Psoas muscle (tissue), 8 donors: ENCODE measurements at places on chromosomes 6 and 20. TPM values are rescaled to one million over a fixed set of nuclear protein-coding genes. Genes with fewer than 3 reads are reported as not detected.

The RFX6 gene
- total RNA-seq, result not detected

The SLC22A2 gene
- 0.49 TPM for total RNA-seq

The CCR6 gene
- total RNA-seq, result not detected

The HUS1B gene
- total RNA-seq, result not detected

The GTSF1L gene
- total RNA-seq, result not detected

The ZSWIM3 gene
- total RNA-seq, result 1.4 TPM

DNA sequence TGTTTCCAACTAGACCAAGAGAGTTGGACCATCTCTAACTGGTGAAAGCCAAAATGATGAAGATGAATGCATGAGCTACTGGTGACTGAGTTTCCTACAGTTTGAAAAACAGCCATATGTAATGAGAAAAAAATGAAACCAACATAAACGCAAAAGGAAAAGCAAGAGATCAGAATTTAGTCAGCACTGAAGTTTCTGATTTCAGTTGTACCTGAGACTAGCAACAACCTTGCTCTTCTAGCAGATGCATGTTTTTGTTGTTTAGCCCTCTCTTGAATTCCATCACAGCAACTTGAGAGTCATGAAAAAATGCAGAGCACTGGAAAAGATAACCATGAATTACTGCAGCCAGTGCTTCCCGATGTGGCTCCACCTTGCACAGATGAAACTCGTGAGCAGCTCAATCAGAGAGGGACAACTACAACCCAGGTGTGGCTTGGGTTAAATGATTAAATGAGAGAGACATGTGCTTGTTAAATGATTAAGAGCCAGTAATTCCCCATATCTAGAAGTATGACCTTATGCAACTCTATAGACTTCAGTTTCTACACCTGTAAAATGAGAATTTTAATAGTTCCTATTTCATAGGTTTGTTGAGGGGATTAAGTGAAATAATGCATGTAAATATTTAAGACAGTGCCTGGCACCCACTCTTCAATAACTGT, 104.8 kb downstream of the ELOVL4 start:
- H3K4me3 ChIP-seq, result no peak overlapping the region
- H3K4me1 ChIP-seq, result no peaks in the 10 kb centered on the region
- H3K36me3 ChIP-seq, result no peaks in the 10 kb centered on the region
- DNase-seq, result no peak
- H3K27ac ChIP-seq, result no peak overlapping the region

- no peaks in the 10 kb centered on the region for H3K27me3 ChIP-seq
- H3K4me3 ChIP-seq, result no peak overlapping the region
Measured at GRCh38 chr6:5121479-5121878, 36.3 kb downstream of the PPP1R3G start.

DNA sequence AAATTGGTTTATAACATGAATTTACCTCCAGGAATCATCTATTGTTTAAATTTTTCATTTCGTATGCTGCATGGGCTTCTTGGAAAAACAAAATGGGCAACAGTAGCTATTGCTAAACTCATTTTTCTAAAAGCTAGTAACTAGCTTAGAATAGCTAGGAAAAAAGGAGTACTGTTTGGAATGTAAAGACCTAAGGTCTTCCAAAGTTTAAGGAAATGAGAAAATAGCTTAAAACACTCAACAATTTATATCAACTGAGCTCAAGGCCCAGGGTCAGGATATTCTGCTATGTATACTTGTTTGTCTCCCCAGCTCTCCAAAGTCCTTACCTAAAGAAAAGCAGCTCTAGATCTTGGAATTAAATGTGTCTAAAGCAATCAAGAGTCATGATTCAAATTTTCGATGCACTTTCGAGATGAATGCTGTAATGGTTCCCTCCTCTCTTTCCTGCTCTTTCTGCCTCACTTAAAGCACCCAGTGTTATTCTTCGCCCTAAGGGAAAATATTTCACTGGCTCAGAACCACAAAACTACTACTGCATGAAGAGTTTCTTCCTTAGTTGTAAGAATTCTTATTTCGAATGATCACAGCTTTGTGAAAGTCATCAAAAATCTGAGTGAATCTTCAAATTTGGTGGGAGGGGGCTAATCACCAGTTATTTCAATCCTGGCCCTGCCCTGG, 41.6 kb downstream of the LYRM4 start:
- H3K36me3 ChIP-seq, result peaks cover 22% of the 10 kb centered on the region
- no peak overlapping the region for H3K4me3 ChIP-seq
- H3K4me1 ChIP-seq, result no peaks in the 10 kb centered on the region
- no peak overlapping the region for H3K27ac ChIP-seq
- DNase-seq, result no peak
- no peaks in the 10 kb centered on the region for H3K27me3 ChIP-seq

GRCh38 chr6:21769405-21769861, 175.9 kb downstream of the SOX4 start:
- H3K4me1 ChIP-seq, result peaks cover 3% of the 10 kb centered on the region
- H3K27me3 ChIP-seq, result no peaks in the 10 kb centered on the region
- H3K27ac ChIP-seq, result peak overlapping the region; percentile 12
- no peak overlapping the region for H3K4me3 ChIP-seq
- no peaks in the 10 kb centered on the region for H3K36me3 ChIP-seq

- H3K27me3 ChIP-seq, result no peaks in the 10 kb centered on the region
- H3K4me1 ChIP-seq, result no peaks in the 10 kb centered on the region
- no peak overlapping the region for H3K4me3 ChIP-seq
- no peaks in the 10 kb centered on the region for H3K36me3 ChIP-seq
- no peak overlapping the region for H3K27ac ChIP-seq
Measured at GRCh38 chr6:114541794-114542193, 199.0 kb upstream of the HS3ST5 start.

DNA sequence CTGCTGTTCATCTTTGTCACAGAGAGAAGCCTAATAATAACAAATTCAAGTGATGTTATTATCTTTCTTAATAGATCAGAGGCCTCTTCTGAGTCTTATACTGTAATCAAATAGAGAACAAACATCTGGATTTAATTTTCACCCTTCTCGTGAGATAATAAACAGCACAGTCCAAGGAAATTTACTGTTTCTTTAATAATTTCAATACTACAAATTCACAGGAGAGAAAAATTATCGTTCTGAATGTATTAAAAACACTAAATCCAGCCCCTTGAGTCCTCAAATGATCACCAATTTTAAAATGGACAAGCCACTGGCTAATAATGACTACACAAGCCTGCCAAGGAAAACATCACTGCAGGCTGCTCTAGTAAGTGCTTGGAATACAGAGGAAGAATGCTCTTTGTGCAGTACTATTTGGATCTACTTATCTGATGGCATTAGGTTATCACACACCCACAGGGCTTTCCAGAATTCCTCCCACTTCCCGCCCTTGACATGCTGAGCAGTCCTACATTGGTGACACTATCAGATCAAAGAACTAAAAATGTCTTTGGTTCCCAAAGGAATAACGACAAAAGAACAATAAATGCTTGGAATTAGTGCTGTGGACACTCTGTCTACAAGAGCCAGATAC, 38.1 kb downstream of the SYNE1 start:
- H3K36me3 ChIP-seq, result no peaks in the 10 kb centered on the region
- H3K4me3 ChIP-seq, result no peak overlapping the region
- DNase-seq, result no peak

- H3K36me3 ChIP-seq, result peaks cover 2% of the 10 kb centered on the region
- peak overlapping the region; percentile 74 for H3K4me3 ChIP-seq
- peaks cover 49% of the 10 kb centered on the region for H3K4me1 ChIP-seq
- DNase-seq, result no peak
Measured at GRCh38 chr6:170553534-170554012, 466 bp upstream of the PSMB1 start.

GRCh38 chr20:57714409-57715267, 4.8 kb upstream of the PMEPA1 start:
- no peaks in the 10 kb centered on the region for H3K36me3 ChIP-seq
- H3K27me3 ChIP-seq, result no peaks in the 10 kb centered on the region
- H3K4me3 ChIP-seq, result no peak overlapping the region
- DNase-seq, result no peak

DNA sequence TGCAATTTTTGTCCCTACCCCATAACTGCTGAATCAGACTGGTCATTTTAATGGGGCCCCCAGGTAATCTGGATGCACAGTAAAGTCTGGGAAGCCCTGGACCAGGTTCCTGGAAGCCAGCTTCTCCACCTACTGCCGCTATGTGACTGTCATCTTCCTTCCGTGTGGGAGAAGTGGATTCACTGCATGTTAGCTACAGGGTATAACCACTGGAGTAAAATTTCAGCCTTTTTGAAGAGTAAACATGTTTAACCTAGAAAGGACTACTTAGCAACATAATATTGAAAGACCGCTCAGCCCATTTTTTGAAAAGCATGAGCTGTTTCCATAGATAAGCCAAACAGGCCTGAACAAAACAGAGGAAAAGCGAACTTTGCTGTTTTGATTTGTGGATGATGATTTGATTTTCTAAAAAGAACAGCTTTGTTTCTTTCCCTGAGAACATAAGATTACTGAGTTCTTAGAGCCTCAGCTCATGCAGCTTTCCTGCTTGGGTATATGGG, 208.1 kb downstream of the PLCB4 start:
- H3K4me1 ChIP-seq, result peaks cover 4% of the 10 kb centered on the region
- H3K27ac ChIP-seq, result no peak overlapping the region
- DNase-seq, result no peak
- H3K36me3 ChIP-seq, result no peaks in the 10 kb centered on the region
- no peaks in the 10 kb centered on the region for H3K27me3 ChIP-seq
- H3K4me3 ChIP-seq, result no peak overlapping the region

GRCh38 chr20:56974499-56975250, 291.8 kb downstream of the BMP7 start:
- no peaks in the 10 kb centered on the region for H3K36me3 ChIP-seq
- no peak overlapping the region for H3K27ac ChIP-seq
- no peaks in the 10 kb centered on the region for H3K4me1 ChIP-seq
- no peak overlapping the region for H3K4me3 ChIP-seq

DNA sequence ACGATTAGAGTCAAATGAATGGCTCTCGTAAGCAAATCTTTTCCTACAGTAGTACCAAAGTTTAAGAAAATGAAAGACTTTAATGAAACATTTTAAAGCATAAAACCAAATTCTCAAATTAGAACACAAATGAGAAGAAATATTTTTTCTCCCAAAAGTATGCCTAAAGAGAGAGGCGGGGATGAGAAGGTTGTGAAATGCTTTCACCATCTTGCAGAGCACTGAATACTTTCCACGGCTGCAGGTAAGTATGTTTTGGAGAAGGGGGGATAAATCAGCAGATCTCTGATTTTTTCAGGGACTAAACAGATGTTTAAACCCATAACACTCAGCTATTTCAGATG, 277.1 kb downstream of the ADGB start:
- no peak overlapping the region for H3K4me3 ChIP-seq
- peaks cover 8% of the 10 kb centered on the region for H3K4me1 ChIP-seq
- DNase-seq, result no peak
- no peak overlapping the region for H3K27ac ChIP-seq
- no peaks in the 10 kb centered on the region for H3K36me3 ChIP-seq
- H3K27me3 ChIP-seq, result no peaks in the 10 kb centered on the region

DNA sequence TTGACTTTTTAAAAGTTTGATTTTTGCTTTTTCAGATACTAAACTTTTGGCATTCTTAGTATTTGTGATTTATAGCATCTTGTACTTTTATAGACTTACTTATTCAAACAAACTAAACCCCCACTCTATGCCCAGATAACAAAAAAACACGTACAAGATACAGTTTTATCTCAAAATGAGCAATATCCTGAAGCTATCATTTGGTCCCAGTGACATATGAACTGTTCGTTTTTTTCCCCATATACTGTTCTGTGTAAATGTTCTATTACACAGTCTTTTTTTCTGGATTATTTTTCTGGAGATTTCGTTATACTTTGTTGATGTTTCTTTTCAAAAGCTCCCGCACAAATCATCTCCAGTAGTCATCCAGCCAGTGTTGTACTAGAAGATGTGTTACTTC, 27.3 kb upstream of the SERINC3 start:
- no peak for DNase-seq
- H3K4me3 ChIP-seq, result no peak overlapping the region
- no peaks in the 10 kb centered on the region for H3K36me3 ChIP-seq
- H3K27ac ChIP-seq, result peak overlapping the region; percentile 23
- H3K27me3 ChIP-seq, result no peaks in the 10 kb centered on the region

GRCh38 chr20:531608-532007, 12.0 kb downstream of the CSNK2A1 start:
- no peak overlapping the region for H3K27ac ChIP-seq
- H3K27me3 ChIP-seq, result no peaks in the 10 kb centered on the region
- peaks cover 49% of the 10 kb centered on the region for H3K4me1 ChIP-seq
- H3K4me3 ChIP-seq, result no peak overlapping the region

GRCh38 chr6:143839196-143839595, 3.9 kb upstream of the LTV1 start:
- no peak overlapping the region for H3K4me3 ChIP-seq
- no peaks in the 10 kb centered on the region for H3K36me3 ChIP-seq
- no peak overlapping the region for H3K27ac ChIP-seq
- H3K27me3 ChIP-seq, result no peaks in the 10 kb centered on the region
- H3K4me1 ChIP-seq, result peaks cover 4% of the 10 kb centered on the region

- no peak for DNase-seq
- H3K27me3 ChIP-seq, result no peaks in the 10 kb centered on the region
- H3K36me3 ChIP-seq, result no peaks in the 10 kb centered on the region
- no peaks in the 10 kb centered on the region for H3K4me1 ChIP-seq
- no peak overlapping the region for H3K27ac ChIP-seq
- no peak overlapping the region for H3K4me3 ChIP-seq
Measured at GRCh38 chr20:17437251-17437650, 93.9 kb downstream of the BFSP1 start.

- H3K36me3 ChIP-seq, result peaks cover 4% of the 10 kb centered on the region
- no peaks in the 10 kb centered on the region for H3K27me3 ChIP-seq
- H3K4me1 ChIP-seq, result no peaks in the 10 kb centered on the region
- H3K4me3 ChIP-seq, result no peak overlapping the region
- H3K27ac ChIP-seq, result no peak overlapping the region
Measured at GRCh38 chr20:24966317-24967012, 17.4 kb downstream of the CST7 start.

GRCh38 chr20:46204594-46205186, 86.6 kb downstream of the CD40 start:
- H3K36me3 ChIP-seq, result no peaks in the 10 kb centered on the region
- H3K4me3 ChIP-seq, result no peak overlapping the region
- no peak overlapping the region for H3K27ac ChIP-seq
- no peaks in the 10 kb centered on the region for H3K4me1 ChIP-seq

DNA sequence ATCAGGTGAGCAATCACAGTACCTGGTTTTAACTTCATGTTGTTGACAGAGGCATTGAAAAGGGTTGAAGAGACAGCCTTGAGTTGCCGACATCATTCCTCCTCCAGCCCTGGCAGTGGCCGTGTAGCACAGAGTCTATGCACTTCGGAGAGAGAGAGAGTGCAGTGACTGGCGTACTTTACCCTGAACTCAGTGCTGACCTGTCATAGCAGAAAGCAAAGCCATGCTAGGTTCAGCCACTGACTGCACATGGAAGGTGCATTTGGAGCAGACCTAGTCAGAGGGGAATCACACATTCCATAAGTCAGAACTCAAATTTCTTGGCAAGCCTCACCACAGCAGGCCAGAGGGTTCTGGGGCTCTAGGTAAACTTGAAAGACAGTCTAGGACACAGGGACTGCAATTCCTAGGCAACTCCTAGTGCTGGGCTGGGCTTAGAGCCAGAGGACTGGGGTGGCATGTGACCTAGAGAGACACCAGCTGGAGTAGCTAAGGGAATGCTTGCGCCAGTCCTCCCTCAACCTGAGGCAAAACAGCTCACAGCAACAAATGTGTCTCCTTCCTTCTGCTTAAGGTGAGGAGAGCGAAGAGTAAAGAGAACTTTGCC, 69.1 kb downstream of the ELOVL4 start:
- H3K4me3 ChIP-seq, result no peak overlapping the region
- no peak overlapping the region for H3K27ac ChIP-seq
- no peaks in the 10 kb centered on the region for H3K36me3 ChIP-seq
- H3K4me1 ChIP-seq, result no peaks in the 10 kb centered on the region
- no peak for DNase-seq
